ENCODE measurements at places on chromosomes 4 and X.

DNA sequence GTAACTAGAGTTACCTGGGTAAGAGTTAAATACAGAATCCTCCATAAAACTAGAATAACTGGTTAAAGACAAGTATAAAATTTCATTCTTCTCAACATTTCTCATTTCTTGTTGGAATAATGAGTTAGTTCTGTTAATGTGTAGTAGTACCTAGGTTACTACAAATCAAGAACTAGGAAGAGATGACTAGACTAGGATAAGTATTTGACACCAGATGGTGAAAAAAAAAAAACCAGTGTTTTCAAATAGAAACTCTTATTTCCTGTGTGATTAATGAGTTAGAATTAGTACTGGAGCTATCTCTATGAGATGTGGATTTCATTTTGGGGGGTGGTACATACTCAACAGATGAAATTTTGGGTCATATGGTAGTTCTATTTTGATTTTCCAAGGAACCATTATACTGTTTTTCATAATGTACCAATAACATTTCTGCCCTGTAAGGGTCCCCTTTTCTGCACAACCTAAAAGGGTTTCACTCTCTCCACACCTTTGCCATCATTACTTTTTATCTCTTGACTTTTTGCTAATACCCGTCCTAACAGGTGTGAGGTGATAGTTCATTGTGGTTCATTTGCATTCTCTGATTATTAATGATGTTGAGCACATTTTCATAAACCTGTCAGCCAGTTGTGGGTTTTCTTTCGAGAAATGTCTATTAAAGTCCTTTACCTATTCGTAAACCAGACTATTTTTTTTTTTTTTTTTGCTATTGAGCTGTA lies 1.7 kb upstream of the VCX start:
- DNase-seq = no peak

DNA sequence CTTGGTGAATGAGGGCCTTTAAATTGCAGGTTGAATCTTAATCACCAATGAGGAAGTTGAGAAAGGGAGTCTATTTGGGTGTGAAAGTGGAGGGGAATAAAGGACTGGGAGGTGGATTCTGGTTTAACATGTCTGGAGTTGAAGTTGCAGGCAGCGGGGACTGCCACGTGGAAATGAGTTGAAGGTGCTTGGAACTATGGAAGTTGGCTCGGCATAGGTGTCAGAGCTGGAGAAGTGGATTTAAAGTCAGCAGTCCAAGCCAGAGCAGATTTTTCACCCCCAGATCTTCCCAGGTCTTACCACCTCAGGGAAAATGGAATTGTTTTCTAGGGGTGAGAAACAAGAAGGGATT lies 44.9 kb downstream of the TIGD4 start:
- no peak for DNase-seq

DNA sequence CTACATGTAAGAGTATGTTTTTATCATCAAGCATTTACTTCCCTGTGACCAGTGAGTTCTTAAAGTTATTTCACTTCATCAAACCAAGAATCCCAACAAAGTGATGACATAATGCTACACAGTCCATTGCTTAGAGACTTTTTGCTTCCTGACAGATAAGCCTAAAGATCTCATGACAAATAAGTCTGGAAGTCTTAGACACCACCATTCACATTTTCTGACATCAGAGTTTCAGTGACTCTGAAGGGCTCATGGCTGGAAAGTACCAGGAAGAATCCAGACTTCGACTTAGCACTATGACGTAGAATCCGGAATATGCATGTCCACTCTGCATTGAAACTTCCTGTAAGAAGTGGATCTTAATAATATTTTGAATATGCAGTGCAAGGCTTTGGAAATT lies 53.7 kb downstream of the CLDN22 start:
- no peak for DNase-seq

DNA sequence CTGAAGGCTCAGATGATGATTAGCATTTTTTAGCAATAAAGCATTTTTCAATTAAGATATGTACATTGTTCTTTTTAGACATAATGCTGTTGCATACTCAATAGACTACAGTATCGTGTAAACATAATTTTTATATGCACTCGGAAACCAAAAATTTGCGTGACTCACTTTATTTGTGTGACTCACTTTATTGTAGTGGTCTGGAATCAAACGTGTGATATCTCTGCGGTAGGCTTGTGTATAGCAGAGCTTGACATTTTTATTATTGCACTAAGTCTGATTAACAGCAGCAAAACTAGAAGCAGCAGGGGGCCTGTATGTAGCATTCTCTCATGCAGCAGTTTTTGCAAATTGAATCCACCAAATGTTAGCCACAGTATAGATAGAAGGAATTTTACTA lies 119.1 kb upstream of the PRDX4 start:
- no peak for DNase-seq

GRCh38 chr4:15525080-15525479 lies 55.4 kb downstream of the CC2D2A start:
- no peak for DNase-seq

- DNase-seq = no peak
Observed at GRCh38 chrX:20445109-20445508, 178.4 kb upstream of the RPS6KA3 start.

GRCh38 chrX:68571610-68572311 lies 72.9 kb downstream of the YIPF6 start:
- DNase-seq = no peak

DNA sequence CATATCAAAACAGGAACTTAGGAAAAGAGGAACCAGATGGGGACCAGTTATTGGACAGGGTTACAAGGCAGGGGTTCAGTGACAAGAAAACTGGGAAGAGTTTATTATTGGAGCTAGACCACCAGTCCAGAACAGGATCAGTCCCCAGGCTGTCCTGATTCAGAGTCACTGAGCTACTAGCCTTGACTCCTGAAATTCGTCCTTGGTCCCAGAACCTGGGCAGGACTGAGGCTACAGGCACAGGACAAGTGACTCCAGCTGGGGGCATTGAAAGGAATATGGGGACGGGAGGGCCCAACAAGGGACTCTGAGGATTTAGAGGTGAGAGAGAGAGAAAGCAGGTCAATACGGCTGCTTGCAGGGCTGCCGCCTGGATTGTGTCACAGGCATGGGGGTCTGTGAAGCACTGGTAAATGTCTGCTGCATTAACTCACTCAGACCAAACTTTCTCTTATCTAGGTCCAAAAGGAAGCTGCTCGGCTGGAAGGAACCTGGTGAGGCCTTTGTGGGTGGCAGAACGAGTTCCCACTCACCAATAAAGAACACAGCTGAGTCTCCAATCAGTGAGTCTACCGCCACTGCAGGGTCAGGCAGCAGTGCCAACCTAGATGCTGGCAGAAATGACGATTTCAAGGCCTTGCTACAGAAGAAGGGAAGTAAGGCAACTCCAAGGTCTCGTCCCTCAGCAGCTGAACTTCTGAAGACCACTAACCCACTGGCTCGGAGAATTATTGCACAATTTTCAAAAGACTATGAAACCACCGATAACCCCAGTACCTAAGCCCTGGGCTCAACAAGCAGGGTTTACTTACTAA lies 11.3 kb upstream of the RTL5 start:
- no peak for DNase-seq

DNA sequence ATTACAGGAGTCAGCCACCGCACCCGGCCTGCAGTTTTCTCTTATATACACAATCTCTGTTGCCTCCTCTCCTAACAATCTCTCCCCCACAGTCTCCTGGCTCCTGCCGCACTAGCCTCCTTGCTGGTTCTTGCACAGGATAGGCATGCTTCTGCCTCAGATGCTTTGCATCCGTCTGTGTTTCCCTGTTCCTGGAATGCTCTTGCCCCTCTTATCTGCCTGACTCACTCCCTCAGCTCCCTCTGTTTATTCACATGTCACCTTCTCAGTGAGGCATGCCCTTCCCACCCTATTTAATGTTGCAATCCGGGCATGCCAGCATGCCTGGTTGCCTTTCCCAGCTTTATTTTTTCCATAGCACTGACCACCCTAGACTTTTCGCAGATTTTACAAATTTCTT lies 161.9 kb downstream of the PHF8 start:
- DNase-seq = no peak

- no peak for DNase-seq
Observed at GRCh38 chrX:10901290-10901633, 209.9 kb upstream of the HCCS start.

GRCh38 chr4:3373468-3373867 lies 68.3 kb upstream of the HGFAC start:
- no peak for DNase-seq

DNA sequence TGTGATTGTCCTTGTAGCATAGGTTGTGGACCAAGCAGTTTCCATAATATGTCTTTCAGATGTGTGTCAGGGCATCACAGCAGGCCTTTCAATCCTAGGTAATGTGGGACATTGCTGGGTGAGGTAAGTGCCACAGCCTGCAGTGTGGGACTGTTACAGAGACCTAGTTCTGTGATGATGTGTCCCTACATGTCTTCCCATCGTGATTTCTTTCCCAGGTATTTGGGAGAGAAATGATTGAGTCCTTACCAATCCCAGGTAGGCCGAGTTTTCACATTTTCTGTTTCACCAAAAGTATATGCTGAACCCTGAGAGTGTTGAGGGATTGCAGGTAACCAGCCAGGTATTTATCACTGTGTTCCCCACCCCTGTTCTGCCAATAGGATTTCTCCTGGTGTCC lies 10.6 kb upstream of the ATXN3L start:
- no peak for DNase-seq

DNA sequence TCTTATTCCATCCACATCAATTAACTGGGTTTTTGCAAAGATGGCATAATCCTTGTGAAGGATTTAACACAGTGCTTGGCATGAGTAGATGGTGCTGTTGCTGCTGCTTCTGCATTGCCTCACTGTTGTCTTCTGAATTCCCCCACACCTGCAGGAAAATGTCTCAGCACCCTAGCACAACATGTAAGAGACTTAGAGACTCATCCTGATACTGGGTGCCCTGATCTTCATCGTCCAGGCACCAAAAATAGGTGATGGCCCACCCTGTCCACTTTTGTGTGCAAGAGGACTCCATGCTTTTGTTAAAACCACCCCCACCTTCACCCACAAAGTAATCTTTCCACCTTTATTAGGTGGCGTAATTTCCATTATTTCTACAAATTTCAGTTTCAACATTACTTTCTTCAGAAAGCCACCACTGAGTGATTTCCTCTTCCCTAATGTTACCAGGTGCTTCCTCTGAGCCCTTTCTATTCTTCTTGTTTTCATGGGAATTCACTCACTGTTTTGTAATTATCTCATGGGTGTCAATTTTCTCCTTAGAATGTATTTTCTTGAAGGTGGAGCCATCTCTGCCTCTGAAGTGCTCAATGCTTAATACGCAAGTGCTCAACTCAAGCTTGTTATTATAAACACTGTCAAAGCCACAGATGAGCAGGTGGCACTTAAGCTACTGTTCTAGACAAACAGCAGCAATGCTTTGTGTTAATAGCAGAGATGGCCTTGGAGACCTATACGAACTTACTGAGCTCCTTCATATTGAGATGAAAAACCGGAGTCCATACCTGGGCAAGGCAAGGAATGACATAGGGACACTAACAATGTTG lies 89.5 kb downstream of the HS3ST1 start:
- DNase-seq = no peak

DNA sequence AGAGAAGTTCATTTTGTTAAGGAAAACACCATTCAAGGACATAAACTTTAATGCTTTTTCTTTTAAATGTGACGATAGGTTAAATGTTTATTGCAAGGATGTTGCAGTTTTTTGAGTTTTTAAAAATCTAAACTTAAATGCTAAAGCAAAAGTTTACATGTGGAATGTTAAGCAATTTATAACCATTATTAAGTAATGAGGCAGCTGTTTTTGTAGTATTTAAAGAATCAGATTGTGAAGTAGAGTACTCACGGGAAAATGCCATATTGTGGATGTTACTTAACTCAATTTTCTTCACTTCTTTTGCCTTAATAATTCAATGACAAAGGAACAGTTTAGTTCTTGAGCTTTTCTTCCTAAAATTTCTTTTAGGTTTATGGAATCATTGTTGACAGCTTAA lies 43.5 kb downstream of the UBE2K start:
- DNase-seq = no peak

DNA sequence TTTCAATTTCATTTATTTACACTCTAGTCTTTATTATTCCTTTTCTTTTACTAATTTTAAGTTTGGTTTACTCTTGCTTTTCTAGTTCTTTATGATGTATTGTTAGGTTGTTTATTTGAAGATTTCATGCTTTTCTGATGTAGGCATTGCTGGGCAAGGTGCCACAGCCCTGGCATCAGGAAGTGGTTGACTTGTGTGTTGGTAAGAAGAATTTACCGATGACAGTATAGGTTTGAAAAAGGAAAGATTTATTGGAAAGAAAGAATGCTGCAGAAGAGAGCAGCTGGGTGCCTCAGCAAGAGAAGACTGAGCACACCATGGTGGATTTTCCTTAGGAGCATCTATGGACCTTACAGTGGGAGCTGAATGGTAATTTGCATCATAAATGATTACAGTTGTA lies 153.2 kb downstream of the KLF8 start:
- DNase-seq = no peak

DNA sequence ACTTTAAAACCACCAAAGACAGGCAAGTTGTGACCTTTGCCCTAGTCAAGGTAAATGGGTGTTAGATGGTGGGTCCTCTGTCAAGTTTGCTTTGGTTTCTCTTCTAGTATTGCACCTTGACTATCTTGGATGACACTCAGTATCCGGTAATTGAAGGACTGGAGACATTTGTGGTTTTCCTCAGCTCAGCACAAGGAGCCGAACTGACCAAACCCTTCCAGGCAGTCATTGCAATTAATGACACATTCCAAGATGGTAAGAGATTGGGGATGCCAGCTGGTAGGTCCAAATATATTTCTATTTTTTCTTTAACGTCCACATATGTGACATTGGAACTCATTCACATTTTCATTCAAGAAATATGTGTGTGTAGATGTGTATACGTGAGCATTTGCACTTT lies 69.3 kb upstream of the ANXA3 start:
- DNase-seq = no peak

DNA sequence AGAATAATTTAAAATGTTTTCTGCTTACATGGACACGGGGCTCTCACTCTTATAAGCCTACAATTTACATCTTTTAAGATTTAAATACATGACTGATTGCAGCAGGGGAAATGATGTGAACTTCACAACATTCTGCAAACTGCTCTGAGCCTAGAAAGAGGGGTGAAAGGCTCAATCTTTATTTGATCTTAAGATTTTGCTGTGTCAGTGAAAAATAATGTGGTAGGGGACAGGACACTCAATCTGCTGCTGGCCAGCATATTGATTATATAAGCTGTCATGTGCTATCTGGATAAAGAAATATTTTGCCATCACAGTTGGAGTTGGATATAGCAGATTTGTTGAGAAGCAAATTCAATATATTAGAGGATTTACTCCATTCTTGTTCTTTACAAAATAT lies 2210.5 kb downstream of the PCDH7 start:
- DNase-seq = no peak

DNA sequence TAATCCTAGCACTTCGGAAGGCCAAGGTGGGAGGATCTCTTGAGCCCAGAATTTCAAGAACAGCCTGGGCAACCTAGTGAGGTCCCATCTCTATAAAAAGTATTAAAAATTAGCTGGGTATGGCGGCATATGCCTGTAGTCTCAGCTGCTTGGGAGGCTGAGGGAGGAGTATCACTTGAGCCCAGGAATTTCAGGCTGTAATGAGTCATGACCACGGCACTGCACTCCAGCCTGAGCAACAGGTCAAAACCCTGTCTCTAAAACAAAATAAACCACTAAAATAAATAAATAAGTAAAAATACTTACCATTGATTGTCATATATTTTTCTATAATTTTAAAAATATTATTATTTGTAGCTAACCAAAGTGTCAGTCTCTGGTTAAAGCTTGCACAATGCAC lies 315.6 kb upstream of the SMIM31 start:
- no peak for DNase-seq

All from stimulated activated CD4-positive, alpha-beta T cell treated with anti-CD3 and anti-CD28 coated beads, Interleukin-2, amount 100 ng/mL, for 48 hours (primary cell).